Activated CD8-positive, alpha-beta memory T cell treated with anti-CD3 and anti-CD28 coated beads for 4 hours (primary cell): ENCODE measurements at places on chromosomes 16 and 17.

GRCh38 chr16:67302076-67302475, 22.7 kb downstream of the PLEKHG4 start:
- no peak for DNase-seq

DNA sequence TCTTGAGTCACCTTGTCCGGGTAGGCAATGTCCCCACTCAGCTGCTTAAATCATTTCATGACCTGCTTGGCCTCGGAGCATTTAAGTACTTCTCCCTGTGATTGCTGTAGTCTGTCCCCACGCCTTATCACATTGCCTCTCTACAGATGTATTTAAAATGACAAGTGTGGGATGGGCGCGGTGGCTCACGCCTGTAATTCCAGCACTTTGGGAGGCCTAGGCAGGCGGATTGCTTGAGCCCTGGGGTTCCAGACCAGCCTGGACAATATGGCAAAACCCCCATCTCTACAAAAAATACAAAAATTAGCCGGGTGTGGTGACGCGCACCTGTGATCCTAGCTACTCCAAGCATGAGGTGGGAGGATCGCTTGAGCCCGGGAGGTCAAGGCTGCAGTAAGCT, 1.3 kb upstream of the GJC1 start:
- DNase-seq, result no peak

- no peak for DNase-seq
These were observed 68.8 kb downstream of the CEP112 start for GRCh38 chr17:66123163-66123562.

GRCh38 chr17:41992576-41992975, 24.7 kb downstream of the DNAJC7 start:
- no peak for DNase-seq

DNA sequence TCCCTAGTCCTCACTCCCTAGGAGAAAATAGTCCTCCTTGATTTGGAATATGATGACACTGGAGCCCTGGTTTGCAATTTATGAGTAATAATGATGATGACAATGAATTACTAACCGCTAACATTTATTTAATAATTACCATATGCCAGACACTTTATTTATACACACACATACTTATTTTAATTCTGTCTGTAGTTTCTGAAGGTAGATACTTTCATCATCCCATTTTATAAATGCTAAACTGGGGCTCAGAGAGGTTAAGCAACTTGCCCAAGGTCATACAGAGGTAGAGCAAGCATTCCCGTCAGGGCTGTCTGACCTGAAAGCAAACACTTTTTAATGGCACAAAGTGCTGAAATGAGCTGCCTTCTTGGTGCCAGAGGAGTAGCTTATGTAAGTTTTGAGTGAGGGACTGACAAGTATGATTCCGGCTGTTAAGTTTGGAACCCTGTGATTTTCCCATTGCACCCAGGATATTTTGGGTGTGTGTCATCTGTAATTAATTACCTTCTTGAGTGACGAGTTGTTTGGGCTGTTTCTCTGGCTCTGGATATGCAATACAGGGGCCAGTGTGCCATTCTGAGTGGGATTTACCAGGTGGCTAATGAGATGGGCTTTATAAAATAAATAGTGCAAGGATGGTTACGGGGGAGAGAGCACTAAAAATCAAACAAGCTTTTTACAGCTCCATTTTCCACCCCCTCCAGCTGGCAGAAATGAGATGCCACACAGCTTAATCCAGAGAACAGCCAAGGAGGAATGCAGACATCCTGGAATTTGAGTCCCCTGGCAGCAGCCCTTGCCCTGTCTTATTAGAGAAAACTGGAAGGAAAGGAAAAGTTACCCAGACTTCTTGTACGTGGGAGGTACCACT, 211.8 kb downstream of the SNX29 start:
- DNase-seq, result no peak

DNA sequence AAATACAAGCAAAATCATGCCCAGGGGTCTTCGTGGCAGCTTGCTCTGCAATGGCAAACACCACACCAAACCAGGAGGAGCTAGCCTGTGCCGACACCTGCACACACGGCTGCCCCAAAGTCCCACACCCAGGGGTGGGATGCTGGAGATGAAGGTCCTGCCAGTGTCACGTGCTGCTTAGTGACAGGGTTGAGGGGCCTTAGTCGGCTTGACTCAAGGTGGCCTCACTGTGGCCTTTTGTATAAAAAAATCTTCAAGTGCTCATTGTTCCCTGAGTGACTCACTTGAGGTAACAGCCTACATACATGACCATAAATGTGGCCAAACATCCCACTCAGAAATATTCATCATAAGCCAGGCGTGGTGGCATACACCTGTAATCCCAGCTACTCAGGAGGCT, 7.3 kb downstream of the TRIM65 start:
- no peak for DNase-seq

DNA sequence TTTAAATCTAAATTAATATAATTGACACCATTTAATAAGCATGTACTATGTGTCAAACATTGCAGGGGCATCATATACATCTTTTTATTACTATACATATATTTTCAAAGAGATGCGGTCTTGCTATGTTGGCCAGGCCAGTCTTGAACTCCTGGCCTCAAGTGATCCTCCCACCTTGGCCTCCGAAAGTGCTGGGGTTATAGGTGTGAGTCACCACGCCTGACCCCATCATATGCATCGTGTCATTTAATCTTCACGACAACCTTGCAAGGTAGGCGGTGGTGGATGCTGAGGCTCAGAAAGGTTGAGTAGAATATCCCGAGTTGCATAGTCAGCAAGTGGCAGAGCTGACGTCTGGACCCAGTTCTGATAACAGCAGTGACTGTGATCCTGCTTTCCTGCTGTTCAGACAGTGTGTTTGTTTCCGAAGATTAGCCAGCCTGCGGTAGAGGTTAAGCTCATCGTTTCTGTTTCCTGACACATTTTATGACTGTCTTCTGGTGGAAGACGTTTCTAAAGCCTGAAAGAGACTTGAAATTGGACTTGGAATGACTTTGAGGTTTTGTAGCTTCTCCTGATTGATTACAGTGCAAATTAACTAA, 316.6 kb downstream of the SNX29 start:
- DNase-seq, result no peak

DNA sequence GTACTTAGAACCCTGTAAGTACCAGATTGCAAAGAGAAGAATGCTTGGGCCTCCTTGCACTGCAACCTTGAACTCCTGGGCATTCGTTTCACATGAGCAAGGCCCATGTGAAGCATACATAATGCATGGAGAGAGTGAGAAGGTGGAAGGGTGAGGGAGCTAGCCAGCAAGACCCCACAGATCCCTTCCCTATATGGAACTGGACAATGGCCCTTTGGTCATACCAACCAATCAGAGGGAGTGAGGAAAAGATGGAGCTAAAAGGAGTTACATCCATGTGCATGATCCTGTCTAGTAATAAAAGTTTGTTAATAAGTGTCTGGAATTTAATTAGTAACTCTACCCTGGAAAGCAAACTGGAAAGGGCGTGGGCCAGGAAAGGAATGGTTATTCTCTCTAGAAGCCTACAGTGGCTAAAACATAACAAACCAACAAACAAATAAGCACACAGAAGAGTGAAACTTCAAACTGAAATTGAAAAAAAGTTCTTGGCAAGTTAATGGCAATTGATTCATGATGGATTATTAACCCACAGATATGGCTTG, 29.6 kb downstream of the DNAH3 start:
- no peak for DNase-seq

DNA sequence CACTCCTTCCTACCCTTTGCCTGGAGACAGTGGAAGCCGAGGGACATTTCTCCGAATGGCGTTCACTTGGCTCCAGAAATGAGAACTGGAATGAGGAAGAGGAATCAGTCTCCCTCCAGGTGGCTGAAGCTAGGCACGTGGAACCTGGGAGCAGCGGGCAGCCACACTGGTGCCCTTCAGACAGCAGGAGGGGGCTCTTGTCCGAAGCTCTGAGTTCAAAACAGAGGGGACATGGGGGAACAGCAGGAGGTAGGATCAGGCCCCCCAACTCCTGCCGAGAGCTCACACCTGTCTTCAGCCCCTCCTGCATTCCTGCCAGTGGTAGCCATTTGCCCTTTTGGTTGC, 41.5 kb downstream of the TMEM235 start:
- DNase-seq, result no peak
